Psoas muscle (tissue), 8 donors: ENCODE measurements at places on chromosomes 1 and 21. TPM values are rescaled to one million over a fixed set of nuclear protein-coding genes. Genes with fewer than 3 reads are reported as not detected.
A peak's percentile ranks its signal among the peaks of the same experiment; 100 is the strongest.

DNA sequence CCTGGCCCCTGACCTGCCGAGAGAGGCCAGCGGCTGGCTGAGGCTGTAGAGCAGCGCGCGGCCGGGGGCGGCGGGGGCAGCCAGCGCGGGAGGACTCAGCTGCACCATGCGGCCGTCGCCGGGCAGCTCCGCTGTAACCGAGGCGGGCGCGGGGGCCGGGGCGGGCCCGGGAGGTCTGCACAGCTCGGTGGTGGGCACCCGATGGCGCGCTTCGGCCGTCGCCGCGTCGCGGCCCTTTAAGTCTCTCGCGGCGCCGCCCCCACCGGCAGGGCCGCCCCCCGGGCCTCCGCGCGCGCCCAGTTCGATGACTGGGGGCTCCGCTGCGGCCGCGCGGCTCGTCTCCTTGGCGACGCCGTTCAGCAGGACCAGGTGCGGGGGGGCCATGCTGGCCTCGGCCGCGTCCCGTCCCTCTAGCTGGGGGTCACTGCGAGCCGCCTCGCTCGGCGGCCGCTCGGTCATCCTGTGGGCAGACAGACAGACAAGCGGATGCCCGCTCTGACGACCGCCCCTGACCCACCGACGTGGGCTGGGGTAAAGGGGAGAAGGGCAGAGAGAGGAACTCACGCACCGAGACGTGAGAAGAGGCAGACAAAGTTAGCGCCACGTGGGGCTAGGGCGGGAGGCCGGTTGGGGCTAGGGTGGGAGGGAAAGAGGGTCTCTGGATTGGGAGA, 6.5 kb downstream of the TAL1 start:
- DNase-seq: no peak

GRCh38 chr1:11281518-11282331, 8.7 kb downstream of the UBIAD1 start:
- no peak for DNase-seq

DNA sequence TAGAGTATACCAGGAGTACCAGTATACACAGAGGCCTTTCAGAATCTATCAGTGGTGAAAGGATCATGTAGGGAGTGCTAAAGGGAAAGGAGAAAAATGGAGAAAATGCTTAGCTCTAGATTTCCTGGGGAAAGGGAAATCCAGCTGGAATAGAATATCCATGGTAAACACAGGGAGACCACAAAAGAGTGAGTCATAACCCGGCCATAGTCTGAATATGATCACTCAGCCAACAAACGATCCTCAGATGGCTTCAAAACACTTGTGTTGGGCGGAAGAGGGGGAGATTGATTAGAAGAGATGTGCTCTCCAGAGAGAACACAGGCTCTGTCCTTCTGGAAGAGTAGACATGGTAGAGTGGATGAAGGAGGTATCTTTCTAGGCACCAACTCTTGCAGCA, 180.6 kb downstream of the PAPPA2 start:
- DNase-seq: no peak

DNA sequence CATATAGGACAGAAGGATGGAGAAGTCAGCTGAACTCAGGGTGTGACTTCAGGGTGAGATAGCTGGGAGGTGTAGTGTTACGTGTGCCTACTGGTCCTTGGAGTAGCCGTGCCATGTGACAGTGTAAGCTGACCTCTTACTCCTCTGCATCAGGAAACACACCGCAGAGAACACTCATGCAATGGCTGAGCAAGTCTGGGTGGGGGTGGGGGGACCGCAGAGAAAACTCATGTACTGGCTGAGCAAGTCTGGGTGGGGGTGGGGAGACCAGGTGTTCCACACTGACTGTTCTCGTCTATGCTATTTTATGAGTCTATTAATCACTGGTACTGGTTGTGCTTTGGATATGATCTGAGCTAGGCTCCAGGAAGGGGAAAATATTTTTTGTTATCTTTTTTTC, 233.1 kb downstream of the PAPPA2 start:
- peak; percentile 44 for DNase-seq

DNA sequence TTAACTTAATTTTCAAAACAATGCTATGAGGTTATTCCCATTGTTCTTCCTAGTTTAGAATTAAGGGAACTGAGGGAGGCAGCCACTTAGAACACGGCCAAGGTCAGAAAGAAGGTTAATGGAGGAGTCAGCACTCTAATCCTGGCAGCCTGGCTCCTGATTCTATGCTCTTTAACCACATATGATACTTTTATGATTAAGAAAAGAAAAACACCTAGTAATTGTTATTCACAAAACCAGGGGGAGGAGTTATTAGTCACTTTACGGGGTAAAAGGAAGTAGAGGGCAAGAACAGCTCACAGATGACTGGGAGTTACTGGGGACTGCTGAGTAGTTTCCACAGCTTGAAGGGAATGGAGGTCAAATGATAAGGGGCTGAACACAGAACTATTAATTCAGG, 38.6 kb downstream of the GADD45A start:
- DNase-seq: no peak

GRCh38 chr1:154398141-154398540, 7.0 kb upstream of the IL6R start:
- no peak for DNase-seq

GRCh38 chr1:227890451-227891222, 57.1 kb downstream of the WNT9A start:
- DNase-seq: no peak

- DNase-seq: no peak
These were observed 19.2 kb downstream of the COL18A1 start for GRCh38 chr21:45423968-45424853.

DNA sequence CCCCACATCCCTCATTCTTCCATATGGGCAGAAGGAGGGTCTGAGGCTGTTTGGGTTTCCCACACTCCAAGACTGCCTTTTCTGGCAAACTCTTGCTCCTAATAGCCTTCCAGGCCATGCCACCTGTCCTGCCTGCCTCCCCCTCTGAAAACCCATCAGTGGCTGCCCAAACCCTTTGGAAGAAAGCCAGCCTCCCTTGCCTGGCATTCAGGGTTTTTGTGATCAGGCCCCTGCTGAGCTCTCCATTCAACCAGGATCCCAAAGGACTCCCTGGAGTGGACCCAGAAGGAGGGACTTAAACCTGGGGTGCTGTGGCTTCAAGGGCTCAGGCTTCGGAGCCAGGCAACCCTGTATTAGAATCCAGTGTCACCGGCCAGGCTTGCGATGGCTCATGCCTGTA, 4.2 kb upstream of the GUCA2A start:
- no peak for DNase-seq

DNA sequence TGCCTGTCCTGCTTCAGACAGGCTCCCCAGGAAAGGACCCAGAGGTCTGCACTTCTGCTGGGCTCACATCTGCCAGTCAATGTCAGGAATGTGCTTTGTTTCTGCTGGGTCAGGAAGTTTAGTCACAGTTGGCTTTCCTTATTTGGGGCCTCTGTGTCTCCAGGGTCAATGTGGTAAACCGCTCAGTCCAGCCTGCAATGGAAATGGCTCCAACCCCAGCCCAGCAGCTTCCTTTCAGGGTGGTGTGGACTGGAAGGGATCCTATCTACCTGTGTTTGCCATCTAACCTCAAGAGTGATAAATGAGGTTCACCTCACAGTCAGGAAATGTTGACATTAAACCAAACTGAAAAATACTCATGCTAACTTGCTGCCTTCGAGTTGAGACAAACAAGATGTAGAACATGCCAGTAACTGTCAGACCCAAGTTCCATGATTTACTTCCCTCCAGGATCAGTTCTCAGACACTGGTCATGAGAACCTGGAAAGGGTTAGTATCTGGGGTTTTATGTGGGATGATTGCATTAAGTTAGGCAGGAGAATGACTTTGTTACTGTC, 20.3 kb downstream of the ENO1 start:
- DNase-seq: no peak

- no peak for DNase-seq
These were observed 15.0 kb downstream of the DDX59 start for GRCh38 chr1:200654660-200655059.

DNA sequence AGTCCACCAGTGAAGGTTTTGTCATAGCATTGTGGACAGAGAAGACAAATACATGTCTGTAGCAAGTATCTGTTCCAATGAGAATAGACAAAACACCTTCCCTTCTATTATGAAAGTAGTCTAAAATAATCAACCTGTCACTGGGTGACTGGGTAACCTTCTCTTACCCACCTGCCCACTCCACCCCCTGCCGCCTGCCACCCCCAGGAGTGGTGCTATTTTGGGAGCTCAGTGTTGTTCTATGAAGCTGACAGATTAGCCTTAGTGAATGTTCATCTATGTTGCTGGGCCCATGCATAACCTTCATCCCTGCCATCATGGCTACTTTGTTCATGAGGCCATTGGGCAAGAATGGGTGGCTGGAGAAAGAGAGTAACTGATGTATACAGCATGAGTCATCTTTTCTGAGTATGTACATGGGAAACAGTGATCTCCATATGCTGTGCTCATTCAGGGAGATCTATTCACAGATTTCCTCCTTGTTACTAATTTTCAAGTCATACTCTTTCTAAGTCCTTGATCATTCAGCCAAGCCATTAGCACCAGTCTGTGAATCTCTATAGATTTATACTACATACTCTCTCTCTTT, 24.8 kb downstream of the MARK1 start:
- no peak for DNase-seq

- no peak for DNase-seq
These were observed 3.2 kb downstream of the GBP7 start for GRCh38 chr1:89172468-89173143.

GRCh38 chr1:153663211-153663610, 4.7 kb downstream of the SNAPIN start:
- DNase-seq: no peak

- peak; percentile 65 for DNase-seq
These were observed 70.6 kb downstream of the FGGY start for GRCh38 chr1:59367301-59368007.

- no peak for DNase-seq
These were observed 105.5 kb downstream of the RERE start for GRCh38 chr1:8711873-8712412.

- DNase-seq: peak; percentile 19
These were observed 808 bp downstream of the MAP3K21 start for GRCh38 chr1:233328142-233328921.

DNA sequence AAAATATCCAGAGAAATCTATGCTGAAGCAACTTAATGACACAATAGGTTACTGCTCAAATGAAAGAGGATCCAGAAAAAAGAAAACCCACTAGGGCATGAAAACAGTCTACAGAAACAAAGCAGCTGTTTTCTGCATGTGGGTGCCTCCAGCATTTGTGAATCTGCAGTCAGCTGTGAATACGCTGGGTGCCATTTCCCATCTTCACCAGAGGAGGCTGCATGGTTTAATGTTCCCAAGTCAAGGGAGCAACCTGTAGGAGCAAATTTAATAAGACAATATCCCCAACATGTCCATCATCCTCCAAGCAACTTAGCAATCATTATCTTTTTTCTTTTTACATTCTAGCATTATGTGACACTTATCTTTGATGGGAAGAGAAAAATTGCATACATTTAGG, 396.6 kb downstream of the BRINP2 start:
- no peak for DNase-seq

Gene NES
- total RNA-seq: 72.6 TPM

Gene GJA9
- not detected for total RNA-seq

Gene GJB3
- total RNA-seq: not detected

Gene DIO1
- total RNA-seq: not detected

Gene FAM43B
- 0.50 TPM for total RNA-seq

Gene CELA2A
- 2.1 TPM for total RNA-seq

Gene CAPN8
- total RNA-seq: 2.1 TPM

Gene KCNA3
- total RNA-seq: not detected

Gene GSTM5
- 1.4 TPM for total RNA-seq

Gene GBP2
- total RNA-seq: 11.3 TPM

Gene COL24A1
- 0.42 TPM for total RNA-seq
